ENCODE measurements at places on chromosomes 5 and 9. TPM values are rescaled to one million over a fixed set of nuclear protein-coding genes. Genes with fewer than 3 reads are reported as not detected.

GRCh38 chr9:17436854-17437253 lies 142.0 kb upstream of the SH3GL2 start:
- DNase-seq, result no peak

GRCh38 chr9:110579034-110579861 lies at the start of gene SVEP1:
SVEP1 (minus strand) TSS chr9:110579741; CDS start chr9:110579543, 198 bp downstream.
- no peak for DNase-seq

DNA sequence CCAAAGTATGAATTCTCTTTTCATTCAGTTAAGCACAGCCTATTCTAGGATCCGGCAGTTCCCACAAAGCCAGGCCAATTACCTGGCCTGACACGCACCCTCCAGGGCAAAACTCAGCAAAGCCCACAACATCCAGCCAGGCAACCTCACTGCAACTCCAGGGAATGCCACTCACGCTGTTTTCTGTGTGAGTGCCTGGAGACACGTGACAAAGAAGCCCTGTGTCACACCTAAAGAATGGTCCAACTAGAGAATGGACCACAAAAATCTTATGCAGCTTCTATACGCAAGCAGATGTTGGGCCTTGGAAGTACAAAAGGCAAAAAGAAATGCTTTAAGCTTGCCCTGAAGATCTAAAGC lies 20.2 kb downstream of the RETREG1 start:
- no peak for DNase-seq

- no peak for DNase-seq
Observed at GRCh38 chr5:158463188-158463587, 604.2 kb upstream of the CLINT1 start.

GRCh38 chr9:111831371-111832108 lies 36.8 kb upstream of the SHOC1 start:
- no peak for DNase-seq

GRCh38 chr5:108238461-108238860 lies 143.4 kb downstream of the FBXL17 start:
- no peak for DNase-seq

DNA sequence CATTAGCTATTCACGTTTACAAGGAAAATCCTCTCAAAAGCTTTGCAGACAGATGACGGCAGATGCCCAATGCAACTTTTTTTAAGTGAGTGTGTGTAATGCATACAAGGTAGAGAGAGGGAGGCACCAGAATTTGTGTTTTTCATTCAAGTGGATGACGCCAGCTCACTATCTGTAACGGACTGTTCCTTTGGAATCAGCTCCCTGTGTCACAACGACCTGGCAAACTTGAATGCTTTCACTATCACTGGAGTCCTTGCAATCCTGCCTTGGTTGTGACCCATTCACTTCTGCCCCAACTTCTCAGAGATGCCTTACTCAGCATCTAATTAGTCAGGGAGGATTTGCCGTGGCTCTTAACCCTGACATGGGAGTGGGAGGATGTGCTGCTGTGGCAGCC lies 148.5 kb downstream of the BNC2 start:
- peak; percentile 48 for DNase-seq

DNA sequence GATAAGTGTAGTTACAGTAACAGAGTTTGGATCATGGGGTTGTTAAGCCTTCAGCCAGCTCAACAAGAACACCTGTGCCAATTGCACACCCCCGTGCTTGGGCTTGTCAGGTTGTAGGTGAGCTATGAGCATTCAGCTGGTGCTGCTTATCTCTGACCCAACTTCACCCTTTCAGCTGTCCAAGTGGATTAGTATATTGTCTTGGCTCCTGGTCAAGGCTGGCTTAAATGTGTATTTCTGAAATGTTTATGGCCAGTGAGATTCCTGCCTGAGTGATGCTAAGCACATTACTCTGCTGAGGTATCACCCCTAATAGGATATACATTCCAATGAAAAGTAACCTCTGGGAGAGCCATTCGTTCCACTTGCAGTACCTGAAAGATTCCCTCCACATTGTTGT lies 44.2 kb upstream of the LMNB1 start:
- peak; percentile 47 for DNase-seq

DNA sequence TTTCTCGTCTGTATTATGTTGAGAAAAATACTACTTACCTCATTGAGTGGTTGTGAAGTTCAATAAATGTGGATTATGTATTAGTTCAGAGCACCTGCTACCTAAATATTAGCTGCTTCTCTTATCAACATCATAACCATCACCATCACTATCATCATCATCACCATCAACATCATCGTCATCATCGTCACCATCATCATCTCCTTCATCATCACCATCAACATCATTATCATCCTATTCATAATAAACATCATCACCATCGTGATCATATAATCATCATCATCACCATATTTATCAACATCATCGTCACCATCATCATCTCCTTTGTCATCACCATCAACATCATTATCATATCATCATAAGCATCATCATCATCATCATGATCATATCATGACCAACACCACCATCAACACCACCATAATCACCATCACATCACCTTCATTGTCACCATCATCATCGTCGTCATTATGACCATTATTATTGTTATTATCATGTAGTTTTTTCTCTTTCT lies 181.0 kb upstream of the ADCY2 start:
- DNase-seq, result no peak

DNA sequence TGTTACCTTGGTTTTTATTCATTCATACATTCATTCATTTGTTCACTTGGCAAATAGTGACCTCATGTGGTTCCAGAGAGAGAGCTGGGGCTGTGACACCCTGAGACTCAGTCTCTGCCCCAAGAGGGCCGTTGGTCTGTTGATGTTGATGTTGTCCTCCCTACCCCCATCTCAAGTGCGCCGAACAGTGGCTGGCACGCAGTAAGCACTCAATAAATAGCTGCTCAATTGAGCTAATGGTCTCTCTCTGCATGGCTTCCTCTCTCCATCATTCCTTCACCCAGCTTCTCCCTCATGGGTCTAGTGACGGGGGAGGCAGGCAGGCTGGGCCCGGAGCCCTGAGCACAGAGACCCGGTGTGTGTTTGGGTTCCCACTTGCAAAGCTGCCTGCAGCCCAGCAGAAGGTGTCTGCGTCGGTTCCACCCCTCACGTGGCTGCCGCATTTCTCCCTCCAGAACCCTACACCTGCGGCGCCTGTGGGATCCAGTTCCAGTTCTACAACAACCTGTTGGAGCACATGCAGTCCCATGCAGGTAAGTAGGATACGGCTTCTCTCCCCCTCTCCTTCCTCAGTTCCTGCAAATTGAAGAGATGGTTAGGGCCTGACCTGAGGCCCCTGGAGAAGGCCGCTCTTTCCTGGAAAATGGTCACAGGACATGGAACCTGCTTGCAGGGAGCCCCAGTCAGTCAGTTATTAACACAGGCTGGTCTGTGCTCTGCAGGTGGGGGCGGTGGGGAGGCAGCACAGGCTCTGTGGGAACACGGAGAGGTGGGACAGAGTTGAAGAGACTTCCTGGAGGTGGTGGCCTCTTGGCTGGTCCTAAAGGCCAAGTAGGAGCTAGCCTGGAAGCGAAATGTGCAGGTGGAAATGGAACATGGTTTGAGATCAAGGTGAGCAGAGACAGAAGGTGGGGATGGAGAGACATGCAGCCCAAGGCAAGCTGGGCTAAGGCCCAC lies 42.0 kb downstream of the AMBP start:
- DNase-seq, result no peak

DNA sequence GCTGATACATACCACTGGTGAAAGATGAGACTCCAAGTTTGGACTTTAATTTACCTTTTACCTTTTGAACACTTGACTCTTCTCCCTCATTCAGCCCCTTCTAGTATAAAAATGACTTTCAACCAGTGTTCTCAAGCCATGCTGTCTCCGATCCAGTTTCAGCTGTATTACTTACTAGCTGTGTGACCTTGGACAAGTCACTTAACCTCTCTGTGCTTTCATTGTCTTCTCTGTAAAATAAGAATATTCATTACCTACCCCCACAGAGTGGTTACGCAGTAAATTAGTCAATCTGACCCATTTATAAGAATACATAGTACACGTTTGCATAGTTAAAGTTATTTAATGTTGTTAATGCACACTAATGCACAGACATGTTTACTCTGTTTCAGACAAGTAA lies 12.6 kb upstream of the CEMIP2 start:
- DNase-seq, result no peak

- no peak for DNase-seq
Observed at GRCh38 chr9:95864852-95865580, 10.5 kb upstream of the ERCC6L2 start.

GRCh38 chr5:160805376-160805775 lies 46.6 kb downstream of the ATP10B start:
- no peak for DNase-seq

- no peak for DNase-seq
Observed at GRCh38 chr5:111231119-111231518, 6.9 kb downstream of the CAMK4 start.

GRCh38 chr9:76855015-76855414 lies 50.9 kb downstream of the PRUNE2 start:
- no peak for DNase-seq

GRCh38 chr5:137658324-137658723 lies 77.6 kb downstream of the KLHL3 start:
- DNase-seq, result no peak

GRCh38 chr9:4927043-4927471 lies 58.0 kb upstream of the JAK2 start:
- DNase-seq, result no peak

DNA sequence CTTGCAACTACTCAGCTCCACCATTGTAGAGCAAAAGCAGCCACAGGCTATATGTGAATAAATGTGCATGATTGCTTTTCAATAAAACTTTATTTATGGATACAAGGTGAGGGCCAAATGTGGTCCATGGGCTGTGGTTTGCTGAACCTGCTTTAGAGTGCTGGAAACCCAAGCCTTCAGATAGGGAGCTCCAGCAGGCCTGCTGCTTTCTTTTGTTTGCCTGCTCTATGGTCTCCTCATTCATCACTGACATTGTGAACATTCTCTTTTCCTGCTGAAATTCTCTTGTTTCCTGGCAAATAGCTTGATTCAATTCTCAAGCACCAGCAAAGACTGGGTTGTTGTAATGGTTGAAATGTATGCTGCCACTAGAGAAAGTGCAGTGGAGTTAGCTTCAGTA lies 26.0 kb downstream of the EGFLAM start:
- no peak for DNase-seq

- DNase-seq, result no peak
Observed at GRCh38 chr5:94885931-94886330, 267.5 kb downstream of the SLF1 start.

DNA sequence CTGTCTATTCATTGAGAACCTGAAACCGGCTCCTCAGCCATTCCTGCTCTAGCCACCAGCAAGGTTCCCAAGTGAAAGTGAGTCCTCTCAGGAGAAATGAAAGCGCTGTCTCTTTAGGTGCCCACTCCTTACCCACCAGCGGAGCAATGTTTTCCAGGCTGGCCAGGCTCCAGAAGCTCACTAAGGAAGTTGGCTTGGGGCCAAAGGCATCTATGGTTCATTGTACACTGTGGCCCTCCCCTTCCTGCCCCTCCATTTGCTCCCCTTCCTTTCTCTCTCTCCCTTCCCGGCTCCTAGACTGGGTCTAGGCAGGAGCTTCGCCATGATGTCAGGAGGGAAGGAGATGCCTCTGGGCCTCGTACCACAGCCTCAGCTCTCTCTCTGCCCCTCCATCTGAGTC lies 1.1 kb upstream of the GABRP start:
- no peak for DNase-seq

DNA sequence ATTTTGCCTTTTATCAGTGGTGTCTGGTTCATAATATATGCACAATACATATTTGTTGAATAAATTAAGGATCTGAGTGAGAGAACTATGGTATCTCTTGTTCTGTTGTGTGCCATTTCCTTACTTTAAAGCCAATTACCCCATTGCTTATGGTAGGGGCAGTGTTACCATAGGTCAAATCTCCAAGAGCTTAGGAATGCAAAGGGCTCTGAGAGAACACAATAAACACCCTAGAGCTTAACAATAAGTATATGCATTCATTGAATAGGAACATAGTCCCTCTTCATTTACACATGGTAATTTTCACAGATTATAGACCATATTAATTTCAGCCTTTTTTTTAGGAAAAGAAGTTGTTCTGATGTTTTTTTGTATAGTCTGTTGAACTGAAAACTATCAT lies 112.2 kb downstream of the MCTP1 start:
- DNase-seq, result no peak

- no peak for DNase-seq
Observed at GRCh38 chr5:125503946-125504345, 757.5 kb upstream of the ZNF608 start.

GRCh38 chr9:95588724-95589588 lies 72.2 kb upstream of the PTCH1 start:
- DNase-seq, result no peak

DNA sequence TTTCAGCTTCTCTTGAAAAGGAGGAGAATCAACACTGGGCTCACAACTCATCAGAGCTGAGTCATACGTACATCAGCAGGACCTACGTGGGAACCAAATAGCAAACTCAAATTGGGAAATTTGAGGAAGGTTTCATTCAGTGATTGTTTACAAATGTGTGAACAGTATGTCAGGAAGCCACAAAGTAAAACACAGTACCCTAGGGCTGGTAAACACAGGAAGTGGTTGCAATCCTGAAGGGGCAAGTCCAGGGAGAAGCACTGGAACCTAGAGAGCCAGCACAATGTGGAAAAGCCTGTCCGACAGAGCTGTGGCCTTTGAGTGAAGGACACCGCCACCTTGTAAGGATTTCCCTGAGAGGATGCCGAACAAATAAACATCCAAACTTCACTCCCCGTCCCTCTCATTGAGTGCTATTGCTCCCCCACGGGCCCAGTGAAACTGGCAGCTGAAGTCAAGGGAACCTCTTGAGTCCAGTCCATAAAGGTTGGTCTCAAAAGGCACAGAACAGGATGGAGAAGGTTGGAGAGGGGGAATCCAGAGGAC lies 26.7 kb upstream of the RICTOR start:
- peak; percentile 91 for DNase-seq

GRCh38 chr5:157080286-157080685 lies 21.4 kb upstream of the HAVCR1 start:
- DNase-seq, result no peak

DNA sequence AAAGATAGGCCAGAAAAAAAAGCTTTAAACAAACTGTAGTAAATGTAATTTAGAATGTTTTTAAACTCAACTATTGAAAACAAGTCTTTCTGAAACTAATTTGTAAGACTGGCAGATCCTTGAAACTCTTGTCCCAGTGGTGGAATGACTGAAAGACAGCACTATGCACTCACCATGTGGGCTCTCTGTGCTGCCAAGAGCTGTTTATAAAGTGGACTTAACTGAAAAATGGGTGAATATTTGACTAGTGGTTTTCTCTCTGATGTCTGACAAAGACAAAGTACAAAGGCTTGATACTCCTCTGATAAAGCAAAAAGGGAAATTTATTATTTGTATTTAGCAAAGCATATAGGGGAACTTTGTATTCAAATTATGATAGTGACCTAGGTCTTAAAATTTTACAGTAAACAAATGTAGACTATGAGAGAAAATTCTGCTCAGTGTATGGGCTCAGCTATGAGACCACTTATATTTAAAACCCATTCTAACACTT lies 635.4 kb downstream of the NR2F1-AS1 start:
- DNase-seq, result peak; percentile 6

Gene CENPP
- total RNA-seq, result 11.6 TPM

Gene NOXA1
- 1.7 TPM for total RNA-seq

Gene JADE2
- total RNA-seq, result 20.7 TPM

Gene ALG2
- 67.8 TPM for total RNA-seq

Gene HNRNPA0
- total RNA-seq, result 10.2 TPM

Gene BAAT
- total RNA-seq, result not detected

Gene SLC2A6
- 42.1 TPM for total RNA-seq

Gene TLX3
- not detected for total RNA-seq

Gene SLC22A4
- total RNA-seq, result 4.9 TPM

Gene COL15A1
- 0.09 TPM for total RNA-seq

Gene PPP3R2
- not detected for total RNA-seq

Gene PRKAA1
- 83.5 TPM for total RNA-seq

Gene PCDHA13
- total RNA-seq, result not detected

Gene DOCK2
- 68.9 TPM for total RNA-seq
